Inflammatory macrophage treated with lipopolysaccharide for 4 hours (primary cell): ENCODE measurements at places on chromosomes 3 and 15.

DNA sequence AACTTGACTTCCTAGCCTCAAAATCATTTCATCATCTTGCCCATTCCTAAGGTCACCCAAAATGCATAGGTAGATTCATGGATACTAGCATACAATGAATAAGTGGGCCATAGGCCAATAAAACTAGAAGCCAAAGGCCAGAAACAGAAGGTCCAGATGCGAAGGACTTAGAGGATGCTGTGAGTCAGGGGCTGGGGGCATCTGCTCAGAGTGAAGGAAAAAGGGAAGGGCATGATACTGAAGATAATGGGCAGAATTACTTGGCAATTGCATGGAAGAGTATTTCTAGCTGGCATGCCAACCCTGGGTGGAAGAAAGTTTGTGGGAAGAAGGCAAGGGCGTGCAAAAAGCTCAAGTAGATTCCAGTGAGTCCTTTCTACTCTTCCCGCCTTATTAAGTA, 27.5 kb downstream of the ILDR1 start:
- no peak for DNase-seq

GRCh38 chr15:85415783-85416182, 35.4 kb downstream of the AKAP13 start:
- DNase-seq = no peak

- no peak for DNase-seq
Observed at GRCh38 chr15:63971904-63972303, 74.4 kb downstream of the DAPK2 start.

DNA sequence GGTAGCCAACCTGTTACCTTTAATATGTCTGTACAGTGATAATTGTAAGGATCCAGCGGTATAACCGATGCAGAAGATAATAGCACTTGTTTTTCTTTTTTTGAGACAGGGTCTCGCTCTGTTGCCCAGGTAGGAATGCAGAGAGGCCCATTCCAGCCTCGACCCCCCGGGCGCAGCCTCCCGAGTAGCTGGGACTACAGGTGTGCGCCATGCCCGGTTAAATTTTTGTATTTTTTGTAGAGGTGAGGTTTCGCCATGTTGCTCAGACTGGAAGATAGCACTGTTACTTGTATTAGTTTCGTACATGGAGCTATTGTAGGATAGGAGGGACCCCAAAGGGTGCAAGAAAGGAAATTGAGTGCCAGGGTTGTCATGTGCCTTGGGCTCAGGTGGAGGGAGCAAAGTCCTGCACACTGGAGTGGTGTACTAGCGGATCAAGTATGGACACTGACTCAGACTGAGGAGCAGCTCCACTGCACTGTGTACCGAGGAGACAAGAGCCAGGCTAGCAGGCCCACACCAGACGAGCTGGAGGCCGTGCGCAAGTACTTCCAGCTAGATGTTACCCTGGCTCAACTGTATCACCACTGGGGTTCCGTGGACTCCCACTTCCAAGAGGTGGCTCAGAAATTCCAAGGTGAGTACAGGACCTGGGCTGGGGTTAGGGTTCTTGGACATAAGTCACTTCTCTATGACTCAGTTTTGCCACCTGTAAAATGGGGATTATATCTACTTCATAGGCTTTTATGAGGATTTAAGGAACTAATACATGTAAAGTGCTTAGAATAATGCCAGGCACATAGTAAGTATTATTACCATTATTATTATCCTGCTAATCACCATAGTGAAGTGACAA, 1.0 kb downstream of the OGG1 start:
- no peak for DNase-seq

DNA sequence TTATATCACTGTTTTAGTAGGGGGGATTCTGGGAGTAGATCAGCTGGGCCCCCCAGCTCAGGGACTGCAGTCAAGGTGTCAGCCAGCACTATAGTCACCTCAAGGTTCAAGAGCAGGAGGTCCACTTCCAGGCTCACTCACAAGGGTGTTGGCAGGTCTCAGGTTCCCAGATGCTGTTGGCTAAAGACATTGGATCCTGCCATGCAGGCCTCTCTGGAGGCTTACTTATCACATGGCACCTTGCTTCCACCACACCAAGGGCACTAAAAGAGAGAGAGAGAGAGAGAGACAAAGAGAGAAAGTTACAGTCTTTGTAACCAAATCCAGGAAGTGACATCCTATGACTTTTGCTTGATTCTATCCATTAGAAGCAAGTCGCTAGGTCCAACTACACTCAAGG, 7.5 kb upstream of the PPP1R14D start:
- no peak for DNase-seq

DNA sequence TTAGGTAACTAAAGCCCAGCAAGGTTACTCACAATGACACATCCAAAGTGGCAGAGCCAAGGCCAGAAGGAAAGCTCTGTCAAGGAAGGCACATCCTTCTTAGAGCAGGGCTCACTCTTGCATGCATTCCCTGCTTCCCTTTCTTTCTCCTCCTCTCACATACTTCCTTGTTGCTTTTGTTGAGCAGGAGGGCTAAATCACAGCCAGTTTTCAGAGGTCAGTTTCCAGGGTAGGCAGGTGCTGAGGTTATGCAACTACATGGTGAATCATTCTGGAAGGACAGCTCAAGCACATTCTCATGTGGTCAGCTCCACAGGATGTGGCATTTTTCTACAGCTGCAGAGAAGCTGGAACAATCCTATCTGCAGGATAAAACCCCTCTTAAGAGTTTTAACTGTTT, 275.6 kb downstream of the ZNF621 start:
- peak; percentile 47 for DNase-seq

GRCh38 chr3:81216192-81216591, 545.3 kb downstream of the GBE1 start:
- no peak for DNase-seq

- DNase-seq = no peak
Observed at GRCh38 chr15:31438601-31439265, 112.1 kb downstream of the KLF13 start.

DNA sequence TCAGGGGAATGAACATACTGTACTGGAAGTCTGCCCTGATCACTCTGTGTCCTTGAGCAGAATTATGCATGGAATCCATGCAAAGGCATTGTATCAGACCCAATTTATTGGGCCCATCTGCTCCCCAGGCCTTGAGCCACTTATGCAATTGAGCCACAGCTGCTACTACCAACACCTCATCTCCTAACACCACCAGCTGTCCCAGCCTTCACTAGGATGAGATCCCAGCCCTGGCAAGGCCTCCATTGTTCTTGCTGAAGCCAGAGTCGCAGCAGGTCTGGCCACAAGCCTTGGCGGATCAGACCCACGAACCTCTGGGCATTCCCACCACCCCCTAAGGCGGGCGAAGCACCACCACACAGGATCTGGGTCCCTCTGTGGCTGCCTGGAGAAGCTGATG, 9.2 kb upstream of the NME9 start:
- DNase-seq = no peak

- DNase-seq = no peak
Observed at GRCh38 chr3:157312376-157312745, 124.3 kb upstream of the PTX3 start.

- no peak for DNase-seq
Observed at GRCh38 chr3:138455801-138456716, 21.6 kb downstream of the ESYT3 start.

DNA sequence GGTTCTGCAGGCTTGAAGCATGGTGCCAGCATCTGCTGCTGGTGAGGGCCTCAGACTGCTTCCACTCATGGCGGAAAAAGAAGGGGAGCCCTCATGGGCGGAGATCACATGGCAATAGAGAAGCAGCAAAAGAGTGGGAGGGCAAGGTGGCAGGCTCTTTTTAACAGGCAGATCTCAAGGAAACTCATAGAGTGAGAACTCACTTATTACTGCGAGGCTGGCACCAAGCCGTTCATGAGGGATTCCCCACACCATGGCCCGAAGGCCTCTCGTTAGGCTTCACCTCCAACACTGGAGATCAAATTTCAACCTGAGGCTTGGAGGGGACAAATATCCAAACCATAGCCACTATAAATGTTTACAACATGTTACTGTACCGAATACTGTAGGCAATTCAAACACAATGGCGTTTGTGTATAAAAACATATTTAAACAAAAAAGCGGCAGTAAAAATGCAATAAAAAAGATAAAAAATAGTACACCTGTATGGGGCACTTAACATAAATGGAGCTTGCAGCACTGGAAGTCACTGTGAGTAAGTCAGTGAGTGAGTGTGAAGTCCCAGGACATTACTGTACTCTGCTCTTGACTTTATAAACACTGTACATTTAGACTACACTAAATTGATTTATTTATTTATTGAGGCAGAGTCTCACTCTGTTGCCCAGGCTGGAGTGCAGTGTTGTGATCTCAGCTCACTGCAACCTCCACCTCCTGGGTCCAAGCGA, 18.8 kb upstream of the MOBP start:
- no peak for DNase-seq
